Cardiac atrium fibroblast (primary cell): ENCODE measurements at places on chromosomes 12 and 14. TPM values are rescaled to one million over a fixed set of nuclear protein-coding genes. Genes with fewer than 3 reads are reported as not detected.

COCH gene
- 0.32 and 1.3 TPM in 2 replicates for total RNA-seq

MMP14 gene
- total RNA-seq, result 238 and 248 TPM in 2 replicates

NXPH4 gene
- 13.7 and 23.3 TPM in 2 replicates for total RNA-seq

SCNN1A gene
- under 0.01 and 2.6 TPM in 2 replicates for total RNA-seq

RASSF8 gene
- 29.1 and 44.7 TPM in 2 replicates for total RNA-seq

AMIGO2 gene
- 3.1 and 3.9 TPM in 2 replicates for total RNA-seq

NEDD1 gene
- 12.6 and 14.4 TPM in 2 replicates for total RNA-seq

COL2A1 gene
- not detected in 2 replicates for total RNA-seq

CCDC175 gene
- total RNA-seq, result not detected in 2 replicates

GSC gene
- not detected in 2 replicates for total RNA-seq
